ENCODE measurements at places on chromosomes 5 and 9.

GRCh38 chr5:81756016-81756415 is 5.1 kb upstream of the SSBP2 start:
- DNase-seq: no peak

DNA sequence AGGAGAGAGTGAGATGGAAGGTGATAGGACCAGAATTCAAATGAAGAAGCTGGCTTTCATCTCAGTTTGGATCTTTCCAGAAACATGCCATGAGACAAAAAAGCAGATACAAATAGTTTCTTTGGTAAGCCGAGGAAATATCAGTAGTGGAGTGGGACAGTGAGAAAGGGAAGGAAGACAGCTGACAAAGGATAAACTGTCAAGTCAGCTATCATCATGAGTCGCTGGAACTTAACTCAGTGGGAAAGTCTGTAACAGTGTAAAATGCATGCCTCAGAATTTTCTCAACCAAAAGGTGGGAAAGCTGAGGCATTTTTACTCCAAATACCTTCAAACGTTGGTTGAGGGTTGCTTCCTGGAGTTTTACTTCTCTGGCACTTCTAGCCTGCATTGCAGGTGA is 129.8 kb downstream of the PLPPR1 start:
- no peak for DNase-seq

DNA sequence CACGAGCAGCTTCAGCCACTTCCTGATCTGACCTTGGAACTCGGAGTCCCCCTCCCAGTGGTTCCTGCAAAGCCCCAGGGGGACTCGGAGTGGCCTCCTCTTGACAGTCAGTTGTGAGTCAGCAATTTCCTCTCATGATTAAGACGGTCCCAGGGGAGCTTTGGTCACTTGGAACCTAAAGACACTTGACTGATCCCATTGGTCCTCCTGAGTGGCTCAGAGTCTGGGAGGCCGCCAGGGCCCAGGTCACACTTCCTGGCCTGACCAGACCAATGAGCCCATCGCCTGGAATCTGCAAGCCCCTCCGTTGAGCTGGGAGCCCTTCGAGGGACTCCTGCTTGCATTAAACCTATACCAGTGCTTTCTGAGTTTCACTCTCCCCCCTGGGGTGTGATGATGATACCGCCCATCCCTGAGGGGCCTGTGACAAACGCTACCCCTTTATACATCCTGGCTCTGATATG is 29.1 kb downstream of the TSPAN17 start:
- DNase-seq: no peak

DNA sequence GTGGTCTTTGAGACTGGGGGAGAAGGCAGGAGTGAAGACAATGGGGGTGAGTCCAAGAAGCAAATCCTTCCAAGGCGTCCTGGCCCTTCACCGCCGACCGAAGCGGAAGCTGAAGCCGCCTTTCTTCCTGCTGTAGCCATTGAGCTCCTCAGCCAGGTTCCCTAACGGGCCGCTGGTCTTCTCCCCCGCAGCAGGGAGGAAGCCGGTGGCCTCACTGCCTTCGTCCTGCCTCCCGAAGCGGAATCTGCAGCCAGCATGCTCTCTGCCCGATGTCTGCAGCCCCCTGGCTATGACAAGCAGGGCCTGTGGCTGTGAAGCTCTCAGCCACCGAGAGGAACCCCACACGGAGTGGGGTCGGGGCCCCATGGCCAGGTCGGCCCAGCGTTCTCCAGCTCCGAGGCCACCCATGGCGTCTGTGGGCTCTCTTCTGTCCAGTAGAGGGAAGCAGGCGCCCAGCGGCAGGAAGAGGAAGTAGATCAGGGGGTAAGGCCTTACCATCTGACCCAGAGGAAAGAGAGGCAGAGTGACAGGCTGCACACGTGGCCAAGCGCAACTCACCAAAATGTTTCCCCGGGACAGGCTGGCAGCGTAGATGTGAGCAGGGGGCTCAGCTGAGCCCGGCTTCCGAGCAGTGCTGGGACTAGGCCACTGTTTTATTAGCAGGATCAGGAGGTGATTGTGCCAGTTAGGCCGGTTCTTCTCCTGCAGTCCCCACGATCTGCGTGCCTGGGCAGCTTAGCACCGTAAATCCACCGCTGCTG is 3.1 kb downstream of the QRFP start:
- peak; percentile 66 for DNase-seq

DNA sequence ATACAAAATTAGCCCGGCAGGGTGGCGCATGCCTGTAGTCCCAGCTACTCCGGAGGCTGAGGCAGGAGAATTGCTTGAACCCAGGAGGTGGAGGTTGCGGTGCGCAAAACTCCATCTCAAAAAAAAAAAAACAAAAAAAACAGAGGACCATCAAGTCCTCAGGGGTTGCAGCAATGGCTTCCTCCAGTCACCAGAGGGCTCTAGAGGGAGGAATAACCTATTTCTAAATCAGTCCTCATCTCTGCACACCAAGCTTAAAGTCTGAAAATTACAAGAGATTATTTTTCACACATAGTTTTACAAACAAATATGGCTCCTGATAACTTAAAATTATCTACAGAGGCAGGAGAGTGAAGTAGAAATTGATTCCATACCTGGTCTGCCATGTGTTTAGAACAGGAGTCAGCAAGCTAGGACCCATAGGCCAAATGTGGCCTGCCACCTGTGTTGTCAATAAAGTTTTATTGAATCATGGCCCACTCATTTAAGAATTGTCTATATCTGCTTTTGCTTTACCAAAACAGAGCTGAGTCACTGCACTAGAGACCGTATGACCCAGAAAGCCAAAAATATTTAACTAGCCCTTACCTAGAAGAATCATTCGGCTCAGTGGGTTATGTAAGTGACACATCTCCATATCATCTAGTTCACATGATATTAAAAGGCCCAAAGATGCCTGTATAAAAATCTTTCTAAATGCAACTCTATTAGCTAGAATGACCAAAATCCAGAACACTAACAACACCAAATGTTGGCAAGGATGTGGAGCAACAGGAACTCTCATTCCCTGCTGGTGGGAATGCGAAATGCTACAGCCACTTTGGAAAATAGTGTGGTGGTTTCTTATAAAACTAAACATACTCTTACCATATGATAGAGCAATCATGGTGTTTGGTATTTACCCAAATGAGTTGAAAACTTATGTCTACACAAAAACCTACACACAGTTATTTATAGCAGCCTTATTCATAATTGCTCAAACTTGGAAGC is 207.7 kb downstream of the FRMD3 start:
- no peak for DNase-seq

GRCh38 chr5:143055596-143056338 is 285.6 kb downstream of the ARHGAP26 start:
- no peak for DNase-seq

DNA sequence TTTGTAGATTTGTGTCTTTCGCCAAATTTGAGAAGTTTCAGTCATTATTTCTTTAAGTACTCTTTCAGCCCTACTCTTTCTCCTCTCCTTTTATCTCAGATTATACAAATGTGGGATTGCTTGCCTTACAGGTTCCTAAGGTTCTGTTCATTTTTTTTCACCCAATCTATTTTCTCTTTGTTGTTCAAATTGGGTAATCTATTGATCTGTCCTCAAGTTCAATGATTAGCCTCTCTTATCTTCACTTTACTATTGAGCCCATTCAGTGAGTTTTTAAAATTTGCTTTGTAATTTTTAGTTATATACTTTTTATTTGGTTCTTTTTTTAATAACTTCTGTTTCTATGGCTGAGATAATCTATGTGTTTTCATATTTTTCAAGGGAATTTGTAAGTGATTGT is 282.1 kb downstream of the FER start:
- DNase-seq: no peak

DNA sequence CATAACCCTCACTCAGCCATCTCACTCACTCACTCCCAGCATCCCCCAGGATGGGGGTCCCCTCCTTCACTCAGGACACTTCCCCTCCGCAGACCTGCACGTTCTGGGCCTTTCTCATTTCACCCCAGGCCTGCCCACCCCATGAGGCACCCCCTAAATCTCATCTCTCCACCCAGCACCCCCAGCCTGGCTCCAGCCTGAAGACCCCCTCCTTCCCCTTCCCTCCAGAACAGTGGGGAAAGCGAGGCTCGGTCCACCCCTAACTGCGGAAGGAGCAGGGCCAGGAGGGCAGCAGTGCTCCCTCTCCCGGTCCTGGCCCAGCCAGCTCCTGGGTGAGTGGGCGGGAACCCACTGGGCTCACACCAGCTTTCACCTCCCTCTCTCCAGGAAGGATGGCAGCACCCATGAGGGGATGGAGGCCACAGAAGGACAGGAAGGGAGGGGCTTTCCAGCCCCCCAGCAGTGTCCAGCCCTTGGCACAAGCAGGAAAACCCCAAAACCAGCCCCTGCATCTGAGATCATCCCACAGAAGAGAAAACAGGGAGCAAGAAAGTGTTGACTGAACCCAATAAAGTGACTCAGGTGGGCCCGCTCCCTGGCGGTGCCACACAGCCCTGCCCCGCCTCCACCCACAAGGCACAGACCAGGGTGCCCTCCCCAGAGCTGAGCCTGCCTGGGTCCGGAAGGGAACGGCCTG is 55.0 kb downstream of the LRSAM1 start:
- DNase-seq: no peak

GRCh38 chr9:124415852-124416484 is 726 bp upstream of the PSMB7 start:
- DNase-seq: no peak

- DNase-seq: peak; percentile 89
Observed at GRCh38 chr5:115544436-115545350, at the start of gene FEM1C. TSS of gene FEM1C (minus strand) at chr5:115544775. CDS start at chr5:115543493, 1,282 bp downstream.

DNA sequence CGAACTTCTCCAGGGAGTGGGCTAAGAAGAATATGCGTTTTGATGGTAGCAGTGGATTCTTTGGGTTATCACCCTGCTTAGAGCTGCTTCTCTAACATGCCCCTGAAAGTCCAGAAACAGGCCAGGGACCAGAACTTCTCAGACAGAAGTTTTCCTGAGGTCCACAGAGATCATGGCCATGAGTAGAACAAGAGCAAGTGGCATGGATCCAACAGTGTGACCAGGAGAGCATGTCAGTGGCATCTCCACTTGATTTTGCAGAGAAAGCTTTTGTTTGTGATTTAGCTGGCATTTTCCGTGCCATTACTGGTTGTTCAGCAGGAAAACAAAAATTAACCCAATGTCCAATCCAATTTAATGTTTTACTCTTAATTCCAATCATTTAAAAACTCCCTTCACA is 298.5 kb upstream of the CD180 start:
- no peak for DNase-seq

DNA sequence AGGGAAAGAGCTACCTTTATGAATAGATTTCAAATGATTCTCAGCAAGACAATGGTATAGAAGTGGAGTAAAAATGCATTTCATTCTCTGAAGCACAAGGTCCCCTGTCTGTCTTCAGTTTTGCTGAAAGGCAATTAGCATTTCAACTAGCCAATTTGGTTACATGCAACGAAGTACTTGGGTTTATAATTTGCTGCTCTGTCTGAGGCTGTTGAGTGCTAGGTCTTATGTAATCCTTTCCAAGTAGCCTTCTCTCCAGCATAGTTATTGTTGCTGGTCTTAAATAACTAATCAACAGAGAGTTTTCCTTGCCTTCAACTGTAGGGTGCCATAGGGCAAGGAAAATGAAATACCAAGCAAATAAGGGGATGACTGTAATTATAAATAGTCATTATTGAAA is 4.5 kb downstream of the ADGRV1 start:
- DNase-seq: no peak

DNA sequence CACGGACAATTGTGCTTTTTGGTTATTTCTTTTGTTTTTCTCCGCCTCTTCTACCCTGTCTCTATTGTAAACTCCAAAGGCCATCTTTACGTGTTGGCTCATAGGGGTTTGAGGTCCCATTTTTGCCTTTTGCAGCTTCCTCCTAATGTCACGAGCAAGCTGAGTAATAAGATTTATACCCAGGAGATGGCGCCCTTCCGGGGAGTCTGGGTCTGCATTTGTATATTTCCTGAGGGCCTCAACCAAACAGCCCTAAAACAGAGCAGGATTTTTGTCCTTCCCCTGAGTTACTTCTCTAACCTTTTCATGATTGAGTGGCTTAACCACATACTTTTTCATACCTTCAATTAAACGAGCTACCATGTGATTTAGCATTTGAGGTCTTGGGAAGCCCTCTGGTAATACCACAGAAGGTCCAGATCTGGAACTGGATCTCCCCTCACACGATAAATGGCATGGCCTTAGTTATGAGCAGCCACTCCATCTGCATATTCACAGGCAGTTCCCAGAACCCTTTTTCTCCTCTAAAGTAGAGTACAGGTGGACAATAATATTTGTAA is 11.2 kb upstream of the CFAP95 start:
- no peak for DNase-seq

DNA sequence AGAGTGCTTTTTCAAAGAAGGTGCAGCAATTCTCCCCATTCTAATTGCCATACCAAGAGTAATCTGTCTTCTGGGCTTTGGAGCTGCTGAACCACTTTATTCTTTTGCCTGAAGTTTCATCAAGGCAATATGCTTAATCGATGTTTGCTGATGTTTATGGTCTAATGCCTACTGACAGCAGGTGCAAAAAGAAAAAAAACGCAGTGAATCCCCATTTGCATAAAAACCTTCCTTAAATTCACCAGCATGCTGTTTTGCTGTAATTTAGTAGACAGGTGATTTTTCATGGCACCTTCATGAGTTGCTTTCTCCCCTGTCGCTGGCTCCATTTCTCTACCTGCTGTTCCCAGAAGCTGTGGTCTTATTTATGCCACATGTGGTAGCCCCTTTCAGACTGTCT is 83.1 kb upstream of the MAST4 start:
- no peak for DNase-seq

GRCh38 chr9:126514037-126514821 is 99.5 kb upstream of the LMX1B start:
- no peak for DNase-seq

DNA sequence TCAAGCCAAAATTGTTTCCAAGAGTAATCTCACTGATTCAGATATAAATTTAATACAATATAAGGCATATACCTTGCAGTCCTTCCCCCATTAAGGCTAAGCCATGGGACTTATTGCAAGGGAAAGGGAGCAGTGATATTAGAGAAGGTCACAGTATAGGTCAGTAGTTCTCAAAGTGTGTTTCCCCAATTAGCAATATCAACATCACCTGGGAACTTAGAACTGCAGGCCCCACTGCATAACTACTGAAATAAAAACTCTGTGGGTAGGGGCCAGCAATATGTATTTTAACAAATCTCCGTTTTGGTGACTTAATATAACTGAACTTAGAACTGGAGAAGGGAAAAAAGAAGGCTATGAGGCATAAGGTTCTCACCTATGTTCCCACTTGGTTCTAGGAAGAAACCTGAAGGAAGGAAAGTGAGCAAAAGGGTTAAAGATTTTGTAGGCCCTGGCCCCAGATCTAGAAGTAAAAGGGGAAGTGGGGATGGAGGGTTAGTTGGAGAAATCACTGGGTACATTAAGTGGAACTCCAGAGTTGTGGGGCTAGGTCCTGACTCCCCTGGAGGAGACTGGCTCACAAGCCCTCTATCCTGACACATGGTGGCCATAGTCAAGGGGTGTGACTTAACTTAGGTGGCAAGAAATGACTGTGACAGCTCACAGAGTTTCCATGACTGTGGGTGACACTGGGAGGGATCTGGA is 40.7 kb downstream of the WDR36 start:
- no peak for DNase-seq

GRCh38 chr5:135721548-135722090 is 112.8 kb upstream of the SLC25A48 start:
- no peak for DNase-seq

- DNase-seq: no peak
Observed at GRCh38 chr5:1511651-1512540, 11.9 kb downstream of the LPCAT1 start.

All from LNCaP clone FGC (cell line).